ENCODE measurements at places on chromosomes 2 and 18.

DNA sequence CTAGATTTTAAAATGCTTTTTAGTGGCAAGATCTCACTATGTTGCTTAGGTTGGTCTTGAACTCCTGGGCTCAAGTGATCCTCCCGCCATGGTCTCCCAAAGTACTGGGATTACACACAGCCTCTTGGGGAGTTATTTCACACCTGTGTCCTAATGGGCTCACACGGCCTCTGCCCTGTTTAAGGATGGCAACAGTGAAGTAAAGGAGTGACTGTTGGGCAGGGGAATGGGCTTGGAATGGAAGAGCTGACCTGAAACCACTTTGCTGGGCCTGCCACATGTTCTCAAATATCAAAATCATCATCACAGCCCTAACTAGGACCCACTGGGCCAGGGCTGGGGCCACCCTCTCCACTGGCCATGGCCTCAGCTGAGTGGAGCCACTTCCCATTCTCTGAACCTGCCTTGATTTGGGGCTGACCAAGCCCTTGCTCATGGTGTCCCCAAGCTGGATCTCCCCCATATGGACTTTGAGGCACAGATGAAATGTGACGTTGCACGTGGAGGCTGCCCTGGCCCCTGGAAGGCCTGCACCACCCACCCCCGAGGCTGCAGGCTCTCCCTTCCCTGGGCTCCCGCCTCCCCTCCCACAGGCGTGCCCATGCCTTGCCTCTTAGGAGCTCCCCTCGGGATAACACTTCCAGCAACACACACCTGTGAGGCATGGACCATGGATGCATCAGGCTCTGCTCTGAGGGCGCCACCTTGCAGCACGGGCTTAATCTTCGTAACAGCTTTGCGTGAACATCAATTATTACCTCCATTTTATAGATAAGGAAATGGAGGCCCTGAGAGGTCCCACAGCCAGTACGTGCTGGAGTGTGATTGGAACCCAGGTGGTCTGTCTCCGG is 71.8 kb upstream of the SMAD7 start:
- DNase-seq: no peak

- DNase-seq: no peak
Observed at GRCh38 chr18:74486119-74486849, 9.9 kb upstream of the CNDP2 start.

DNA sequence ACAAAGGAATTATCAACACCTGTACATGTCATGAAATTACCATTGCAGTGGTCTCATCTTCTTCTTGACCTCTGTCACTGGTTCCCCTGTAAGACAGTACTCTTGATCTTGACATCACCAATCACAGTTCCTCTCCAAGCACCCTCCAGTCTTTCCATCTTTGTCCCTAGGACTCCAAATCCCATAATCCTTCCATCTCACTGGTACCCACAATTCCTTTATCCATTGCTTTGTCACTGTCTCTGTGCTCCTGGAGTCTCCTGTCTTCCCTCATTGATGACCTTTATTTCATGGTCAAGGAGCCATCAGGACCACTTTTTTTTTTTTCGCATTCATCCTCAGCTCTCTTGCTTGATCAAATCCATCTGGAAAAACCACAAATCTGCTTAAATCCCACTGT is 56.7 kb downstream of the COL4A3 start:
- no peak for DNase-seq

DNA sequence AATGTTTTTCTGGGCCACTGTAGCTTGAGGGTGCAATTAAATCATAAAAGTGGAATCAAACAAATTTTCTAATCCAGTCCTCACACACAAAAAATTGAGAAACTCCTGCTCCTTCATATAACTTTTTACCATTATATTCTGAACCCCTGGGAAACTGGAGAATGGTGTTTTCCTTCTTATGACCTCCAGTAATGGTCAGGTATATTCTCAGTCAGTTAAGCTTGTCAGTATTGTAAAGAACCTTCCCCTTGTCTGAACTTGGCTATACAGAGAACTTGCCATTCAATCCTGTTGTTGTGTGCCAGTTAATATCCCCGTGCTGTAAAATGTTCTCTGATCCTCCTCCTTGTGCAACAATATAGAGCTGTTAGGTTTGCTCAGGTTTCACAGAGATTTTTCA is 39.5 kb downstream of the ZNF804A start:
- DNase-seq: no peak

GRCh38 chr2:31973665-31974064 is 37.1 kb downstream of the MEMO1 start:
- no peak for DNase-seq

DNA sequence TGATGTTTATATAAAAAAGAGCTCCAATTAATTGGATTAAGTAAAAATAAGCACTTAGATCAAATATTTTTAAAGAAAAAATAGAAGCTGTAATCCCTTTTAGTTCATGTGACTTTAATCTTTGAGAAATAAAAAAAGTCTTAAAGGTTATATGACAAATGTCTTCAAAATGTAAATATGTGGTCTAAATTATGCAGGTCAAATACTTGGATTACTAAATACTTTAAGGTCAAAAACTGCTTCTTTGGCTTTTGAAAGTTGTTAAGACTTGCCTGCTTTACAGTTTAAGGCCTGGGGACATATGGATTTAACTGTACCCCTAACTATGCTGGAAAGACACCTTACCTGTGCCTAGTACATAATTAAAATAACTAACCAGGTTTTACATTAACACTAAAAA is 15.5 kb upstream of the PDK1 start:
- DNase-seq: no peak

DNA sequence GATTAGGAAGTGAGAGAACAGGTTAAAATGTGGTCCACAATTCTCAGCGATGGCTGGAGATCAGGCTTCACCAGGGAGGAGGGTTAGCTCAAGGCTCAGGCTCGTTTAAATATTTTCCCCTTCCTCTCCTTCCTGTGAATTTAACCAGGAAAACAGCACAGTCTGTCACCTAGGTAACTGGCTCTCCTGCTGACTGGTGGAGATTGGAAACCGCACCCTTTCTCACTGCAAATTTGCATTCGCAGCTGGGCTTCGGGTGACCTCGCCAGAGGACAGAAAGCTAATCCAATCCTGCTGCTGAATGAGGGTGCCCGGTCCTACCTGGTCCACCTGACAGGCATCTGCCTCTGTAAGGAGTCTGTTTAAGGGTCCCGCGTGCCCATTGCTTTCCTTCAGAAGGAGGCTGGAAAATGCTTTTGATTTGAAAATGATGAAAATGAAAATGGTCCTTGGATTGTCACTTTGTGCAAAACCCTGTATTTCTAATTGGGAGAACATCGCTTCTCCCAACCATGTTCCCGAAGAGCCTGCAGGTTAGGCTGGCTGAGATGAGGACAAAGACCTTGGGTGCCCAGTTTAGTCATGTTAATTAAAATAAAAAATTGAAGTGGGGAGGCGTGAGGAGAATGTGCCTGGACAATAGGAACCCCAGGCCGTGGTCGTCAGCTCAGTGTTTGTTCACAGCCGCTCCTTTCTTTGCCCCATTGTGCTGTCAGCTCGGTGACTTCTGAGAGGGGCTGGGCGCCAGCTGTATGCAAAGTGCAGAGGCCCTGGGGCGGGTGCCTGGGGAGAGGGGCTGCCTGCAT is 43.4 kb upstream of the MTCL1 start:
- DNase-seq: no peak

GRCh38 chr2:175156534-175156933 is 11.5 kb downstream of the ATF2 start:
- no peak for DNase-seq

- no peak for DNase-seq
Observed at GRCh38 chr2:46835520-46835919, 80.1 kb downstream of the MCFD2 start.

DNA sequence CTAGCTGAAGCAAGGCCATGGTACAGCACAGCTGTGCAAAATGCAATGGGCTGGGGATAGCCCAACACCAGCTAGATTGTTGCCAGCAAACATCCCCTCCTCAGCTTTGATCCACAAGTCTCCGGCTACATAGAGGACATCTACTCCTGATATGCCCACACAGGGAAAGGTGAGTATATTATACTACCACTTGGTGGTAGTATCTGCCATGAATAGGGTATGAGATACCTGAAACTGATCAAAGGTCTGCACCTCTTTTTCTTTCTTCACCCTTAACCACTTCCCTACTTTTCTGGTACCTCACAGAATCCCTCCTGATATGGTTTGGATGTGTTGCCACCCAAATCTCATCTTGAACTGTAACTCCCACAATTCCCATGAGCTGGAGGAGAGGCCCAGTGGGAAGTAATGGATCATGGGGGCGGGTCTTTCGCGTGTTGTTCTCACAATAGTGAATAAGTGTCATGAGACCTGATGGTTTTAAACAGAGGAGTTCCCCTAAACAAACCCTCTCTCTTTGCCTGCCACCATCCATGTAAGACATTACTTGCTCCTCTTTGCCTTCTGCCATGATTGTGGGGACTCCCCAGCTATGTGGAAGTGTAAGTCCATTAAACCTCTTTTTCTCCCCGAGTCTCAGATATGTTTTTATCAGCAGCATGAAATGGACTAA is 279.6 kb downstream of the TXNL1 start:
- DNase-seq: no peak

GRCh38 chr2:240817496-240818292 is 2.3 kb downstream of the KIF1A start:
- DNase-seq: no peak

GRCh38 chr2:47536696-47537095 is 133.7 kb downstream of the MSH2 start:
- DNase-seq: no peak

DNA sequence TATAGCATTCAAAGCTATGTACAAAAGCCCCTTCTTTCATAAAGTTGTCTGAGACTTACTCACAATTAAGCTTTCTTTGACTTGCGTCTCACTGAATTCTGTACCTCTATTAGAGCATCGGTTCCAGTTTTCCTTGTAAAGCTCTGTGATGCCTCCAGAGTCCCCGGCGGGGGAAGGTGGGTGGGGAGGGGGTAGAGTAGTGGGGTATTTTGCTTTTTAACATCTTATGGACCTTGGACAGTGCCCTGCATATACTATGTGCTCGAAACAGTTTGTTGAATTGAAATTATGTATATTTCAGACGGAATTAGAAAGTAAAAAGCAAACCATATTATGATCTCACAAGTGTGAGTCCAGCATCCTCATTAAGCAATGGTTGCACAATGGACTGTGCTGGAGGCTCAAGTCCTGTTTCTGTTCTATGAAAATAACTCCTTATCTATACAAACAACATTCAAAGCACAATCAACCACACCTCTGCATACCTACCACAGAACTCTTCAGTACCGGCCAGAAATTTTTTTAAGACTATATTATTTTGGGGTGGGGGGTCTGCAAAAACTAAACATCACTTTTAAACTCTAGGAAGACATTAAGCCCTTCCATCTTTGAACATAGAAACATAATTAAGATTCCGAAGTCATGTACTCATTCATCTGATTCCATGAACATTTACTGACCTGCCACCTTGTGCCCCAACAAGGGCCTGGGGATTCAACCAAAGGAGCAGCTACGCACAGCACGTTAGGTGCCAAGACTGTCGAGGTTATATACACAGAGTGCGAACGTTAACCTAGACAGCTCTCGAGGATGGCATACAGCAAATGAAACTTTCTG is 908 bp downstream of the STAT1 start:
- no peak for DNase-seq

- DNase-seq: no peak
Observed at GRCh38 chr2:8927510-8928455, 75.7 kb downstream of the MBOAT2 start.

DNA sequence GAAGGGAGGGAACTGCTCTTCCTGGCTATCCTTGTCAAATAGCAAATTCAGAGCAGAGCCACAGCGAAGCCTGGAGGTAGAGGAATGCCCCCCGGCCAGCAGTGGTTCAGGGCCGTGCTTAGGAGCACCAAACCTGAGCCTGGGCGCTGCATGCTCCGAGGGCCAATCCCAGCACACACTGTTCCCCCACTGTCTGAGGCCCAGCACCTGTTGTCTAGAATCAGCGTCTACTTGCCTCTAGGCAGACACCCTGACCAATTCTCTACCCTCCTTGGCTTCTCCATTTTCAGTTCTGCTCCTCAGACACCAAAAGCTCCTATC is 177.6 kb upstream of the PKDCC start:
- no peak for DNase-seq

DNA sequence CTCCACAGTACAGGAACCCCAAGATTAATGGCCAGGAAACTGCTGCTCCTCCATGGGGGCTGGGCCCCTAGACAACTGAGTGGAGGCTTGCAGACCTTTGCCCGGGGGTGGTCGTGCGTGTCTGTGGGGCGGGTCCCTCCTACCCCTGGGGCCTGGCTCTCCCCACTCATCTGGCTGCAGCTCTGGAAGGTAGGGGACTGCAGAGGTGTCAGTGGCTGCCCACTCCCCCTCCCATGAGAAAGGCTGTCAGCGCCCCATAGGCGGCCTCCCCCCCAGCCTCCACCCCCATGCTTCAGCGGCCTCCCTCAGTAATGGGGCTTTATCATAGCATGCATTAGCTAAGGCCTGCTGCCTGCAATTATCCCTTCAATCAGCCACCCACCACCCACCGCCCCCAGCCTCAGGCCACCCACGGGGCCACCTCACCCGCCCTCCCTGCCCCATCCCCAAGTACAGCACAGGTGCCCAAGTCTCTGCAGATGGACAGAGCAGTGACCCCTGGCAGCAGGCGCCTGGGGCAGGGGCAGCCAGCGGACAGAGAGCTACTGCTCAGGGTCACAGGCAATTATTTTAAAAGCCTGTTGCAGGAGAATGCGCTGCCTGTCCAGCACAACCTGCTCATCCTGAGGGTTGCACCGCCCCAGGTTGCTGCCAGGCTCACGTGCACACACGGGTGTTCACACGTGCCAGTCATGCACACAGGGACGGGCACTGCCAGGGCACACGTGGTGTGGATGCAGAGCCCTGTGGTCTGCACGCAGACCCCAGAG is 9.1 kb upstream of the ECEL1 start:
- no peak for DNase-seq

All from activated naive CD4-positive, alpha-beta T cell (primary cell).